ENCODE measurements at places on chromosomes 13 and 19.

GRCh38 chr19:56727677-56728076 lies 56.1 kb upstream of the ZNF835 start:
- DNase-seq = no peak

- peak; percentile 77 for DNase-seq
These were observed 5.9 kb downstream of the MED16 start for GRCh38 chr19:887072-887471.

GRCh38 chr13:75717525-75717924 lies 81.4 kb downstream of the LMO7 start:
- DNase-seq = no peak

GRCh38 chr19:34645551-34645950 lies 31.4 kb downstream of the SCGB2B2 start:
- DNase-seq = no peak

GRCh38 chr19:42428676-42429075 lies 1.5 kb upstream of the LIPE start:
- DNase-seq = no peak

GRCh38 chr13:99422586-99423220 lies 78.6 kb upstream of the TM9SF2 start:
- DNase-seq = no peak

GRCh38 chr13:43132911-43133310 lies 109.5 kb downstream of the DNAJC15 start:
- DNase-seq = no peak

- no peak for DNase-seq
These were observed 81.9 kb downstream of the RAB20 start for GRCh38 chr13:110479648-110480047.

- DNase-seq = no peak
These were observed 16.6 kb downstream of the CKM start for GRCh38 chr19:45306040-45306439.

- DNase-seq = no peak
These were observed 427.1 kb downstream of the GPC5 start for GRCh38 chr13:91825516-91825915.

- no peak for DNase-seq
These were observed 29.8 kb upstream of the TM9SF2 start for GRCh38 chr13:99471221-99472121.

- DNase-seq = no peak
These were observed 19.4 kb upstream of the EIF3G start for GRCh38 chr19:10138879-10139795.

GRCh38 chr19:33365691-33366090 lies 7.8 kb upstream of the CEBPG start:
- no peak for DNase-seq

DNA sequence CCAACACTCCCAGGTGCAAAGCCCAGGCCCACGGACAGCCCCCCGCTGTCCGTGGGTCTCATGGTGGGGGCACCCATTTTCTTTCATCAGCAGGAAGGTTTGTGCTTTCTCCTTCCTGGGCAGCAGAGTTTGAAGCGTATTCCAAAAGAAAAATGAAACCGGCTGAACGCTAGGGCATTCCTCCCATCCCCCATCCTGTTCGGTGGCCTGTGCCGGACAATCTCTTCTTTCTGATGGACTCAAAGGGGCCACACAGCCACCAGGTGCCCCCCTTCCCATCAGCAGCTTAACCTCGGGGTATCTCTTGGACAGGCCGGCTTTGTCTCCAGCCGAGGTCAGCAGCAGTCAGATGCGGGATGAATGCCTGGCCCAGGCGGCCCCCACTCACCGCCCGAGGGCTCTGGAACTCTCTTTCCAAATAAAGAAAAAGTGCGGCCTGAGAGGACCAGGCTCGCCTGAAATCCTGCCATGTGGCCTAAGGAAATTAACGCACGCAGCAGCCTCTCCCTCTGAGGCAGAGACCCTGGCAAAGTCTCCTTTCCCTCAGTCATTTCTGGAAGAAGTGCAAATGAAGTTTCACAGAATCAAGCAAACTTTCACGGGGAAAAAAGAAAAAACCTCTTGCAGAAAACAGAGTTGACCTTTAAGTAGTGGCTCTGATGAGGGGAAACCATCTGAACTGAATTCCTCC lies 67.8 kb downstream of the RASA3 start:
- peak; percentile 65 for DNase-seq

GRCh38 chr13:44293374-44293773 lies 80.2 kb upstream of the SERP2 start:
- no peak for DNase-seq

- DNase-seq = peak; percentile 39
These were observed 1.2 kb downstream of the KPNA3 start for GRCh38 chr13:49791315-49791710.

DNA sequence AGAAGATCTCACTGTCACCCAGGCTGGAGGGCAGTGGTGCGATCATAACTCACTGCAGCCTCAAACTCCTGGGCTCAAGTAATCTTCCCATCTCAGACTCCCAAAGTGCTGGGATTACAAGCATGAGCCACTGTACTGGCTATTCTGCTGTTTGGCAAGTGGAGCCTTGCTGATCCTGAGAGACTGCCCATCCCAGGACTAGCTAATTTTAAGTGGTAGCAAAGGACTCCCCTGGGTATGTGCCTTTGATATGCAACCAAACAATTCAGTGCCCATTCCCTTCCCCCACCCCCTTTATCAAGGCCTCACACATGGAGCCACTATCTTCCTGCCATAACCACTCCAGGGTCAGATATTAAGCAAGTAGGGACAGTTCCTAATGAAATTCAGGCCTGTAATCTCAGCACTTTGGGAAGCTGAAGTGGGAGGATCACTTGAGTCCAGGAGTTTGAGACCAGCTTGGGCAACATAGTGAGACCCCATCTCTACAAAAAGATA lies 17.0 kb upstream of the ZNF460 start:
- no peak for DNase-seq

GRCh38 chr19:4370418-4371041 lies 27.2 kb downstream of the MPND start:
- no peak for DNase-seq

DNA sequence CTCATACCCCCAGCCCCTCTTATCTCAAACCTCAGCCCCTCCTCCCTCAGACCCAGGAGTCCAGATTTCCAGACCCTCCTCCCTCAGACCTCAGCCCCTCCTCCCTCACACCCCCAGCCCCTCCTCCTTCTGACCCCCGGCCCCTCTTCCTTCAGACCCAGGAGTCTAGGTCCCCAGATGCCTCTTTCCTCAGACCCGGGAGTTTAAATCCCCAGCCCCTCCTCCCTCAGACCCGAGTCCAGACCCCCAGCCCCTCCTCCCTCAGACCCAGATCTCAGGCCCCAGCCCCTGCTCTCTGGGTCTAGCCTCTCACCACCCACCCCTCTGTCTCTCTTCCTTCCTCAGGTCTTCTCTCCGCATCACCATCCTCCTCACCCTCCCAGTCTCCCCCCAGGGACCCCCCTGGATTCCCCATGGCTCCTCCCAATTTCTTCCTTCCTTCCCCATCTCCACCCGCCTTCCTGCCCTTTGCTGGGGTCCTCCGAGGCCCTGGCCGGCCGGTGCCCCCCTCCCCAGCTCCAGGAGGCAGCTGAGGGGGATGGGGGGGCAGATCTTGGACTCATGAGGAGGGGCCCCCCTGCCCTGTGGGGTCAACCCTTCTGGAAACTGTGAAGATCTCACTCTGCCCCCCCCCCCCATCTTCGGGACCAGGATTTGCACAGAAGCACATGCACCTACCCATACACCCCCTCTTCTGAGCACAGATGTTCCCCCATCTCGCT lies 10.7 kb downstream of the BCL3 start:
- DNase-seq = no peak

Measured in astrocyte of the hippocampus (primary cell).